ENCODE measurements at places on chromosomes 7 and 10.

DNA sequence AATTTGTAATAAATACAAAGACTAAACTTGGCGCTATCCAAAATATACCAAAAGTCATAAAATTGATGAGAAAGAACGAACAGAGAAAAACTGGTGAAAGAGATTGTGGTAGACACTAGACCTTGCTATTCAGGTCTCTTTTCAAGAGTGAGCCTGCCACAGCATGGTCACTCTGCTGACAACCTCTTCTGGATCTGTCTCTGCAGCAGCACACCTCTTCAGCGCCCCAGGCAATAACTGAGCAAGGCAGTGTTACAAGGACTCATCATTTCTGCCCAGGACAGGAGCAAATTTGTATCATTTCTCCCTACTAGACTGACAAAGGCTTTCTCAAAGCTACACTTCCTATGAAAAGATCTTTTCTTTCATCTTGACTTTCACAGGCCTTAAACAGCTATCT lies 976.0 kb downstream of the DNAJB9 start:
- no peak for DNase-seq

GRCh38 chr10:111338805-111339204 lies 262.0 kb downstream of the ADRA2A start:
- peak; percentile 2 for DNase-seq

GRCh38 chr7:113635492-113635891 lies 283.3 kb downstream of the PPP1R3A start:
- DNase-seq, result no peak

DNA sequence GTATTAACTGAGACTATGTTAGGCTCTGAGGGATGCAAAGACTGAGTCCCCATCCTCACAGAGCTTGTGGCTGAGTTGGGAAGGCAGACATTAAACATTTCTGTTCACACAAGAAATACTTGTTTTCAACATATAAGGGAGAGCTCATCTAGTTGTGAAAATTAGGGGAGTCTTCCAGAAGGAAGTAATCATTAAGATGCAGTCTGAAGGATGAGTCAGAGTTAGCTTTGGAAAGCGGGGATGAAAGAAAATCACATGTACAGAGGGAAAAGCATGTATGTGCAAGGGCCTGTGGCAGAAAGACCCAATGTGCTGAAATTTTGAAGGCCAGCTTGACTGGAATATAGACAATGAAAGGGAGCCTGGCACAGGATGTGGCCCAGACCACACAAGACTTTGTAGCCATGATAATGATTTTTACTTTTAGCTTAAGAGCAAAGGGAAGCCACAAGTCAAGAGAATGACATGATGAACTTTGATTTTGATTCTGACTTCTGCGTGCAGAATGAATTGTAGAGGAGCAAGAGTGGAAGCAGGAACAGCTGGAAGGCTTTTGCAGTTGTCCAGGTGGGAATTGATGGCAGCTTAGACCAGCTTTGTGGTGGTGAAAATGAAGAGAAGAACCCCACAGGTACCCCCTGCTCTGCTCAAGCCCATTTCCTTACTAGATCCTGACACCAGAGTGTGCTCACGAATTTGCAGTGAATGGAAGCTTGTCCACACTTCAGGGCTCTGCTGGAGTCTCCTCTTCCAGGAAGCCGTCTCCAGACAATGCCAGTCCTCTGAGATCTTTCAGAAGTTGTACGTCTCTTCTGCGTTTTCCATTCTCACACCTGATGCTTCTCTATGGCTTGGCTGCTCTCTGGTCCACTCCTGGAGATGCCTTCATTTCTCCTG lies 115.6 kb downstream of the ATXN7L1 start:
- no peak for DNase-seq

DNA sequence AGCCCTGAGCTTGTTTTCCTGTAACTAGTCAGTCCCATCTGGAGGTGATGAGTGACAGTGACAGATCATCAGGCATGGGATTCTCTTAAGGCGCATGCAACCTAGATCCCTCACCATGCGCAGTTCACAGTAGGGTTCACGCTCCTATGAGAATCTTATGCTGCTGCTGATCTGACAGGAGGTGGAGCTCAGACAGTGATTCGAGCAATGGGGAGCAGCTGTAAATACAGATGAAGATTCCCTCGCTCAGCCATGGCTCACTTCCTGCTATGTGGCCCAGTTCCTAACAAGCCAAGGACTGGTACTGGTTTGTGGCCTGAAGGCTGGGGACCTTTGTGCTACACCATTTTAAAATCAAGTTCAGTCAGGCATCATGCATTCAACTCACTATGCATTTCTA lies 221.7 kb downstream of the KIAA1217 start:
- DNase-seq, result no peak

- no peak for DNase-seq
Observed at GRCh38 chr10:49166484-49167400, 21.4 kb downstream of the TMEM273 start.

GRCh38 chr10:43110338-43111071 lies 27.7 kb upstream of the CSGALNACT2 start:
- DNase-seq, result no peak

GRCh38 chr10:20091698-20092097 lies 275.5 kb downstream of the PLXDC2 start:
- DNase-seq, result no peak
